Daoy (cell line): ENCODE measurements at places on chromosomes 5 and 9. TPM values are rescaled to one million over a fixed set of nuclear protein-coding genes. Genes with fewer than 3 reads are reported as not detected.

DNA sequence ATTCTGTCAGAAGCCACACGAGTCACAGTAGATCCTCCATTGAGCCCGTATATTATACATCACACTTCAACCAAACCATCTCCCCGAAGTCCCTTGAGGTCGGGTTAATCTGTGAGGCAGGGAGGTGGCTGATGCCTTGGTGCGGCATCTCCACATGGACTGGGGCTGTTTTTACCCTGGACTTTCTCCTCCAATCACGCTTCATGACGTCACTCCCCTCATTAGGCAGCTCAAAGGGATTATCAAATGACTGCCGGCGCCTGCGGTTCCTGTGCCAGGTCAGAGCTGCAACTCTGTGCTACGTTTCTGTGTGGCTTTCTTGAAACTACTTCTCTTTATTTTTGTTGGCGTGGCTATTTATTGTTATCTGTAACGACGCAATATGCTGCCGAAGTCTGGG, 53.7 kb downstream of the TMOD1 start:
- peak; percentile 57 for DNase-seq

Gene N4BP3
- total RNA-seq = 3.5 and 4.6 TPM in 2 replicates

DNA sequence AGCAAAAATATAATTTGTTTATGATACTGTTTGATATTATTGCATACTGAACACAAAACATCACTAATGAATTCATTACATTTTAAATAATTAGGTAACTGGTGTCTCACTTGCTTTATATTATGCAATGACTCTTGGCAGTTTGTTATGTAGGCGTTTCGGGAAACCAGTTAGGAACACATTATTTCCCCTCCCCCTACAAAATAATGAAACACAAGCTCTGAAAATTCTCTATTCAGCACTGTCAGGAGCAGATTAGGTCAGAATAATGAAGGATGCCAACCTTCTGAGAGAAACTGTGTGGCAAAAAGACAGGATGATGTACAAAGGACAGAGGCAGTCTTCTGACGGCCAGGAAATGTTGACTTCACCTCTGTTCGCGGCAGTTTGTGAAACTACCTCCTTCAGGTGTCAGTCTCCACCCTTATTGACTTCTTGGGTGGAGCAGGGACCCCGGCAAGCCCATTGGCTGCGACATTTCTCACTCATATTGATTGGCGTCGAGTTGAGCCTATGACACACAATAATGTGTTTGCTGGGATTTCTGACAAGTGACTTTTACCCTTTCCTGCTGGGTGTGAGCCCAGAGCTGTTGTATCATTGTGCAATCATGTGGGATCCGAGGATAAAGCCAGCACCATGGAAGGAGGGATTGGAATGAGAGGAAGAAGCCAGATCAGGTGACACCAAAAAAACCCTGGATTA, 33.9 kb downstream of the SH3PXD2B start:
- DNase-seq = peak; percentile 80

DNA sequence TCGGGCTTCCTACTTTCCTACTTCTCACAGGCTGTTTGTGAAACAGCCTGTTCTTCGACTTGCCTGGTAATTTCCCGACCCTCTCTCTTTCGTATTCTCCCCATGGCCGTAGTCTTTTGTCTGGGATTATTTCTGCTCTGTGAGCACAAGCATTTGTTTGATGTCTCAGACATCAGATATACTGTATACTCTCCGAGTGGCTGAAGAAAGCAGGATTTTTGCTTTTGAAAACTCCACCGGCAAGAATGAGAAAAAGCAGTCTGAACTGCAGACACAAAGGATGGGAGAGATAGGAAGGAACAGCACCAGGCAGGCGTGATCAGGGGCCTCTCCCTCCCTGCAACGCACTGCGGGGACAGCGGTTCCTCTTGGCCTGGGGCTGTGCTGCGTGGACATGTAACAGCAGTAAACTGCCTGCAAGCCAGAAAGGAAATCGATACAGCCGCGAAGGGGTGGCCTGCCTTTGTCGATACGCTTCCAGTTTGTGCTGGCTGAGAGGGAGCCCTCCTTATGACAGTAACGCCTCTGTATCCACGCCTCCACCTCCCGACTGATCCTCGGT, 313.9 kb upstream of the TLE4 start:
- no peak for DNase-seq

Gene UQCRQ
- 287 and 294 TPM in 2 replicates for total RNA-seq

DNA sequence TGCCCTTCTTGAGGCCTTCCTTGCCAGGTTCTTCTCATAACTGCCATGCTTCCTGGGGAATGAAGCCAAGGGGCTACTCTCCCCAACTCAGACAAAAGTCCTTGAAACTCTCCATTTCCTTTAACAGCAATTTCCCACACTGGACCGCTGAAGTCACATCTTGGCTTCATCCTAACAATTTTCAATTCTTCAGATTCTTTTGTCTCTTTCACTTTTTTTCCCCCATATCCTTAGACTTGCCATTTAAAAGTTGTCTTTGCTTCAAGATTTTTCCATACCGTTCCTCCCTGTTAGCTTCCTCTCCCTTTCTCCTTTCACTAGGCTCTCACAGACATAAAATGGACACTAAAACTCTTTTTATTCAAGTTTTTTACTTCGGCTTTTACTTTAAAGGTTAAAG, 93.1 kb upstream of the ITGA1 start:
- no peak for DNase-seq

Gene PCDHB4
- total RNA-seq = 0.51 TPM in 2 replicates

Gene IFNA10
- not detected in 2 replicates for total RNA-seq

- DNase-seq = peak; percentile 48
Observed at GRCh38 chr5:95446560-95447221, 55.5 kb downstream of the FAM81B start.

DNA sequence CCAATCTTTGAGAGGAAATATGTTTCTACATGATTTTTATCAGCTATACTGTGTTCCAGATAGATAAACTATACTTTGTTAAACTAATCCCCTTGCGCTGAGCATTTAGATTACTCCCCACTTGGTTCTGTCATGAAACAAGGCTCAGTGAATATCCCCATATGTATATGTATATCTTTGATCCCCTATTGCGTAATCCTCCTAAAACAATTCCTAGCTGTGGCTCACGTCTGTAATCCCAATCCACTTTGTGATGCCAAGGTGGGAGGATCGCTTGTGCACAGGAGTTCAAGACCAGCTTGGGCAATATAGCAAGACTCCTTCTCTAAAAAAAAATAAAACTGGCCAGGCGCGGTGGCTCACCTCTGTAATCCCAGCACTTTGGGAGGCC, 2.7 kb downstream of the PHYHD1 start:
- no peak for DNase-seq

DNA sequence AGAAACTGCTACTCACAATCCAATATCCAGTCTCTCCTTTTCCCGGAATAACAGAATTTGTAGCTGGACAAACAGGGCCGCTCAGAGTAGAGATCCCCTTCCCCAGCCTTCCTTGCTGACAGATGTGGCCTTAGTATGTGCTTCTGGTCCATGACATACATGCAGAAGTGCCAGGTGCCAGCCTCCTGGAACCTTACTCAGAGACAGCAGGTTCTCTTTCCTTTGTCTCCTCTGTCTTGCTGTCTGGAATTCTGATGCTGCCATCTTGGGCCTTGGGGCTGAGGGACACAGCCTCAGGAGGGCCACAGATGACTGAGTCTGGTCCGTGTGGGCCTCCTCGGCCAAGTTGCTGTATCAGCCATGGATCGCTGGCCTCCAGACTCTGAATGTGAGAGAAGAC, 210.1 kb downstream of the PAX5 start:
- no peak for DNase-seq
